ENCODE measurements at places on chromosomes 16 and 17. TPM values are rescaled to one million over a fixed set of nuclear protein-coding genes. Genes with fewer than 3 reads are reported as not detected.
A peak's percentile ranks its signal among the peaks of the same experiment; 100 is the strongest.

DNA sequence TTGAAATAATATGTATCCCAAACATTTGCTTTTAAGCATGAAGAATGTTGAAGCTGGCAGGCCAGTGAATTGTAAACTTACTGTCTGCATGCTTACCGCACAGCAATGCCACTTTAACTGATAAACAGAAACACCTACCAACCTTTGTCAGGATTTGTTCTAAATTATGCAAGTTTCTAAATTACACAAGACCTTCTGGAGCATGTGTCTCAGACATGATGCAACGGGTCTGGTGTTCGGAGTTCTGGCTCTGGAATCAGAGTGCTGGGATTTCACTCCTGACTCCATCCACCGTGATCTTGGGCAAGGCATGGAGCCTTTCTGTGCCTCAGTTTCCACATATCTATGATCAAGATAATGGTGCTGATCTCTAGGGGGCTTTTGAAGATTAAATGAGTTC, 111.2 kb downstream of the CCT6B start:
- H3K4me1 ChIP-seq = no peaks in the 10 kb centered on the region
- H3K27ac ChIP-seq = no peak overlapping the region
- H3K27me3 ChIP-seq = peaks cover 9% of the 10 kb centered on the region
- H3K36me3 ChIP-seq = no peaks in the 10 kb centered on the region
- no peak for DNase-seq
- no peak overlapping the region for H3K4me3 ChIP-seq

UNC13D gene
- total RNA-seq = 43.9 TPM

DNA sequence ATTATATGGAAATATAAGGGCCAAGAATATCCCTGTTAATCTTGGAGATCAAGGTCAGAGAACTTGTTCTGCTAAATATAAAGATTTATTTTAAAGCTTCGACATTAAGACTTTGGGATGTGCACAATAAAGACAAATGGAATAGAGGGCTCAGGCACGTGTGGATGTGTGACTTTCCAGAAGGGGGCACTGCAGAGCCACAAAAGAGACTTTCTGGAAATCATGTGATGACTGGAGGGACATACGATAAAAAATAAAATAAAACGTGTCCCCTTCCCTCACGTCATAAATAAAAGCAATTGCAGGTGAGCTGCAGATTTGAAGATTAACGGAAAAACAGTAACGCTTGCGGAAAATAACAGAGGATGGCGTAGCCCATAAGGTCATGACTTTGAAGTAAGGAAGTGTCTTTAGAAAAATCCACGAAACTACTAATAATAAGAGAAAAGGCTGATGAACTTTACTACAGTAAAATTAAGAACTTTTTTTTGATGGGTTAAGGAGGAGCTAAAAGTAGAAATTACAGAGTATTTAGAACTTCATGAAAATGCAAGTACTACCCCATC, 9.4 kb upstream of the ENGASE start:
- peak; percentile 78 for DNase-seq
- no peak overlapping the region for H3K27ac ChIP-seq
- no peaks in the 10 kb centered on the region for H3K27me3 ChIP-seq
- no peaks in the 10 kb centered on the region for H3K36me3 ChIP-seq
- H3K4me1 ChIP-seq = no peaks in the 10 kb centered on the region
- H3K4me3 ChIP-seq = no peak overlapping the region

DNA sequence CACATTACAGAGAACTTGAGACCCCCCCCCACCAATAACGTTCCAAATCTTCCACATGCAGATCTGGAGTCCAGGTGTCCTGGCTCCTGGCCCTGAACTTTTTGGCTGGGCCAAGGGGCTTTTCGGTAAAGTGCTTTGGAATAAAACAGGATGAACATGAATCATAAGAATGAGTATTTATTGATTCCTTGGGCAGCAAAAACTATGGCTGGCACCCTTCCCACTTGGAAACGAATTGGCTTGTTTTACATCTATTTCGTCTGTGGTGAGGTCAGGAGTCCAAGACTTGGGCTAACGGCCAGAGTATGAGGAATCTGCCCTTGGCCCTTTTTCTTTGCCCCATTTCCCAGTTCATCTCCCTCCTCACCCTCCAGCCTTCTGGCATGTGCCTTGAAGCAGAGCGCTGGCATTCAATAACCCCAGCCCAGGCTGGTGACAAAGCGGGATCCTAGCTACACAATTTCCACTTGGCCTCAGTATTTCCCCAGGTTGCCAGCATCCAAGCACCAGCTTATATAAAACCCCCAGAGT, 4.1 kb upstream of the UBTF start:
- H3K36me3 ChIP-seq = no peaks in the 10 kb centered on the region
- peaks cover 30% of the 10 kb centered on the region for H3K4me1 ChIP-seq
- DNase-seq = peak; percentile 99
- peak overlapping the region; percentile 95 for H3K4me3 ChIP-seq
- H3K27me3 ChIP-seq = no peaks in the 10 kb centered on the region

- no peaks in the 10 kb centered on the region for H3K4me1 ChIP-seq
- no peak overlapping the region for H3K4me3 ChIP-seq
- DNase-seq = no peak
- no peak overlapping the region for H3K27ac ChIP-seq
Observed at GRCh38 chr16:89280546-89281188, 63.2 kb downstream of the ZNF778 start.

SNX20 gene
- not detected for total RNA-seq

DNA sequence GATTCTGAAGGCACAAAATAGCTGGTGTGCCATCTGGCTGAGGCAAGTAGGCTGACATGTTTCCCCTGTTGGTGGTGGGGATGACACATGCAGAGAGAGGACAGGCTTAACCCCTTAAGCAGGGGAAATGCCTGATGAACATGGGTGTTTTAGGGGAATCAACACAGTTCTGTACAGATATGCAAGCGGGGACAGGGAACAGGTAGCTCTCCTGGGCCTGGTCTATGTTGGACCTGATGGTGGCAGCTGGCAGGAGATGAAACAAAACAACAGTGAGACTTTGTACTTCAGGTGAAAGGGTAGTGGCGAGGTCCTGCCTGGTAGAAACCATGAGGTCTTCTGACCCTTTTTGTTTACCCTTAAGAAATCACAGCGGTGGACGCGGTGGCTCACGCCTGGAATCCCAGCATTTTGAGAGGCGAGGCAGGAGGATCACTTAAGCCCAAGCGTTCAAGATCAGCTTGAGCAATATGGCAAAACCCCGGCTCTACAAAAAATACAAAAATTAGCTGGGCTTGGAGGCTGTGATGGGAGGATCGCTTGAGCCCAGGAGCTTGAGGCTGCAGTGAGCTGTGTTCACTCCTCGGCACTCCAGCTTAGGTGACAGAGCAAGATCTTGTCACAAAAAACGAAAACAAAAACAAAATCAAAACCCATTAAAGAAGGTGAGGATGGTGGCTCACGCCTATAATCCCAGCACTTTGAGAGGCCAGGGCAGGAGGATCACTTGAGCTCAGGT, 10.5 kb downstream of the OR1F1 start:
- DNase-seq = no peak
- no peaks in the 10 kb centered on the region for H3K27me3 ChIP-seq
- no peak overlapping the region for H3K4me3 ChIP-seq

GRCh38 chr17:49776551-49777300, 11.8 kb upstream of the KAT7 start:
- no peaks in the 10 kb centered on the region for H3K27me3 ChIP-seq
- no peak overlapping the region for H3K4me3 ChIP-seq
- peaks cover 13% of the 10 kb centered on the region for H3K4me1 ChIP-seq
- H3K36me3 ChIP-seq = no peaks in the 10 kb centered on the region

BRD7 gene
- 38.4 TPM for total RNA-seq

DNA sequence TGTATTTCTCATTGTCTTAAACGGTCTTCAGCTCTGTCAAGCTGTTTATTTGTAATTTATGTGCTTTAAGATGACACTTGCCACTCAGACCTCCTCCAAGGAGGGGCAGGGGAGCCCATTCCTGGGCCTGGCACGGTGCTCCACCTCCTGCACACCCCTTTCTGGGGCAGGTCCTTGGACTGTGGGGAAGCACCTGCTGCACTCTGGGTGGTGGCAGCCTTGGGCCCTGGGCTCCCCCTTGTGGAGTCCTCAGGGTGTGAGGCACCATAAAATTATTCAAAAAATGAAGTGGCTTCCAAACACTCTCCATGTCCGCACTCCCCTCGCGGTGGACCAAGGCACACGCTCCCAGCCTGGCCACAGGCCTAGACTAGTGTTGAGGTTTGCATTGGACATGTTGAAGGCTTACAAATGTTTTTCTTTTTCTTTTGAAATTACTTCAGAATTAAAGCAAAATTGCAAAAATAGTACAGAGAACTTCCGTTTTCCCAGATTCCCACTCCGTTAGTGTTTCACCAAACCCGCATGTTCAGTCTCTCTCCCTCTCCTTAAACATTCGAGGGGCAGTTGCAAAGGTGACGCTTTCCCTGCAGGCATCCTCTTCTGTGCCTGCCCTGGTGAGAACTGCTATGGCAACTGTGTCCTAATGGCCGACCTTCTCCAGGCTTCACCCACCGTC, 32.4 kb downstream of the FOXK2 start:
- peaks cover 13% of the 10 kb centered on the region for H3K4me1 ChIP-seq
- H3K36me3 ChIP-seq = no peaks in the 10 kb centered on the region
- no peak overlapping the region for H3K4me3 ChIP-seq
- H3K27ac ChIP-seq = no peak overlapping the region

ZMYND15 gene
- total RNA-seq = 0.58 TPM

ZACN gene
- total RNA-seq = not detected

GRCh38 chr17:4931963-4932362, at the start of gene GP1BA:
Gene GP1BA (plus strand): TSS chr17:4932277. CDS start chr17:4932605, 328 bp downstream.
- H3K36me3 ChIP-seq = no peaks in the 10 kb centered on the region
- H3K27me3 ChIP-seq = no peaks in the 10 kb centered on the region

GRCh38 chr16:80503107-80503506, 37.7 kb upstream of the DYNLRB2 start:
- H3K27ac ChIP-seq = no peak overlapping the region
- H3K36me3 ChIP-seq = no peaks in the 10 kb centered on the region
- H3K27me3 ChIP-seq = peaks cover 21% of the 10 kb centered on the region
- H3K4me1 ChIP-seq = no peaks in the 10 kb centered on the region
- H3K4me3 ChIP-seq = no peak overlapping the region

GRCh38 chr16:69924777-69925191, 26.4 kb upstream of the CLEC18A start:
- DNase-seq = no peak
- H3K36me3 ChIP-seq = no peaks in the 10 kb centered on the region
- H3K4me1 ChIP-seq = no peaks in the 10 kb centered on the region

DNA sequence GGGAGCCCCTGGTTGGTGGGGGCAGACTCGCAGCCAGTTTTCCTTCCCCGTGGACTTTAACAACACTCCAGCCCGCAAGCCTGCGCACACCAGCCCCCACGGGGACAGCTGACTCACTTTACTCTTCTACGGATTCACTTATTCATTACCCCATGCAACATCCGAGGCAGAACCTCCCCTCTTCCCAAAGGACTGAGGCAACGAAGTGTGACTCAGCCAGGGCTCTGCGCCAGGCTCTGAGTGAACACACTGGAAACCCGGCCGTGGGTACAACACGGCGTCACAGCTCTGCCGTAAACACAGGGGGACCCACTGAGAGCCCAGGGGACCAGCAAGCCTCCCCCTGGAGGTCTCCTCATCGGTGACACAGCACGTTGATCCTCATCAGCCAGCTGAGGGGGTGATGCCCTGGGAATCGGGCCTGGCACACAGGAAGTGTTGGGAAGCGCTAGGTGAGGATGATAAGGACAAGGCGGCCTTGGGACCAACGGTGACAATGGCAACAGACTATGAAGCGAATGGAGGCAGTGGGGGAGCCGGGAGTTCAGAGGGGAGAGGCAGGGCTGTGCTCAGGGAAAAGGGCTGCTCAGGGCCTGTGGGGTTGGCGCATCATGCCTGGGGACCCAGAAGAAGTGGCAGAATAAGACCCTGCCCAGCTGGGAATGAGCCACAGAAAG, 14.6 kb downstream of the COTL1 start:
- H3K4me1 ChIP-seq = peaks cover 22% of the 10 kb centered on the region
- DNase-seq = peak; percentile 92
- H3K27ac ChIP-seq = peak overlapping the region; percentile 81

DNA sequence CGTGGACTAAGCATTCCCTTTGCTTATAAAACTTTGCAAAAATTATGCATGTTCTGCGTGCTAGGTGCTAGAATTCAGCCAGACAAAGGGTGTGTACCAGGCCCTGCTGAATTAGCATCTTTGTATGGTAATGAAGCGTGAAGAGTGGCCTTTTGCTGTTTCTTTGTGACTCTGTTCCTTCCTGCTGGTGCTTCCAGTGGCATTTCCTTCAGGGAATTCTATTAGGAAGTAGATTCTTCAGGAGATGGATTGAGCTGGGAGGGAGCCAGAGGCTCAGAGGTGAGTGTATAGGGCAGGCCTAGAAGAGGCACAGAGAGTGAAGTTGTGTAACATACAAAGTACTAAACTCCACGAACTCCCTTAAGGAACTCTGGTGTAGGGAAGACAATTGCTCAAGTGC, 73.9 kb upstream of the ASIC2 start:
- DNase-seq = no peak
- no peak overlapping the region for H3K27ac ChIP-seq
- H3K4me3 ChIP-seq = no peak overlapping the region
- H3K4me1 ChIP-seq = no peaks in the 10 kb centered on the region
- no peaks in the 10 kb centered on the region for H3K27me3 ChIP-seq

TRPV2 gene
- total RNA-seq = 0.69 TPM

DNA sequence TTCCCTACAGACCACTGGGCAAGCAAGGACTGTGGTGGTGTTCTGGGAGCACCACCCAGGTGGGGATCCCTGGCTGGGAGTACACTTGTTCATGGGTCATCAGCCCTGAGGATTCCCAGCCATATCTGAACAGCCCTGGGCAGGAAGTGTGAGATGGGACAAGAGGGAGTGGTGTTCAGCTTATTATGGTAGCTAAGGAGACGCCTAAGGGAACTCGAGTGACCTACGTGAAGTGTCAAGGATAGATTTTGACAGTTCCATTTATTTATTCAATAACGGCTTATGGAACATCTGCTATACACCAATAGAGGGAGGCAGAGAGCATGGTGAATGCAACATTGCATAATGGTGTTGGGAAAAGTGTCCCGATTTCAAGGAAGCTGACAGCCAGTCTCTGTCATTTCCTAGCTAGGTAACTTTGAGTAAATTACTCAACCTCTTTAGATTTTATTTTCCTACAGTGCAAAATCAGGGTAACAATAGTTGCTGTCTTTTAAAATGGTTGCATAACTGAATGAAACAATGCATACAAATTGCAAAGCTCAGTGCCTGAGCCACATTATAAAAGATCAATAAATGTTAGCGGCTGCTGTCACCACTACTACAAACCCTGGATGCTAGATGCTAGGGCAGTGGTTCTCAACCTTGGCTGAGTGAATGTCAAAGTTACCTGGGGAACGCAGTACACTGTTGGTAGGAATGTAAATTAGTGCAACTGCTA, 534.1 kb downstream of the GRIN2A start:
- no peaks in the 10 kb centered on the region for H3K4me1 ChIP-seq
- H3K4me3 ChIP-seq = no peak overlapping the region
- DNase-seq = peak; percentile 43
- no peaks in the 10 kb centered on the region for H3K27me3 ChIP-seq
- H3K36me3 ChIP-seq = no peaks in the 10 kb centered on the region
- no peak overlapping the region for H3K27ac ChIP-seq

DNA sequence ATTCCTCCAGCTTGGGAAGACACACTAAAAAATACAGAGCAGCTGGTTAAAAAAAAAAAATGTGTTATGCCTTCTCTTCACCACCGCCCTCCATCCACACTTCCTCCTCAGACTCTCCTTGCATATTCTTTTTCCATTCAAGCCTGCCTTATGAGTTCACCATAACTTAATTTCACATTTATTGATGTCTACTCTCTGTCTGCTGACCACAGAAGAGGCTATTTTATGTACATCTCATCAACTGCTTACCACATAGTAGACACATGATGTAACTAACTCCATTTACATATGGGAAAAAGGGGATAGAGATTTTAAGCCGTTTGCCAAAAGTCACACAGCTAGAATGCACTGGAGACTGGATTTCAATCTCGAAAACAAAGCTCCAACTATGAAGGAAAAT, 409.8 kb downstream of the CDH11 start:
- peaks cover 28% of the 10 kb centered on the region for H3K27me3 ChIP-seq
- H3K27ac ChIP-seq = no peak overlapping the region
- no peaks in the 10 kb centered on the region for H3K36me3 ChIP-seq
